NCI-H510A treated with DMSO at 0.1 percent for 48 hours (cell line): ENCODE measurements at places on chromosomes 1 and 21.
A peak's percentile ranks its signal among the peaks of the same experiment; 100 is the strongest.

DNA sequence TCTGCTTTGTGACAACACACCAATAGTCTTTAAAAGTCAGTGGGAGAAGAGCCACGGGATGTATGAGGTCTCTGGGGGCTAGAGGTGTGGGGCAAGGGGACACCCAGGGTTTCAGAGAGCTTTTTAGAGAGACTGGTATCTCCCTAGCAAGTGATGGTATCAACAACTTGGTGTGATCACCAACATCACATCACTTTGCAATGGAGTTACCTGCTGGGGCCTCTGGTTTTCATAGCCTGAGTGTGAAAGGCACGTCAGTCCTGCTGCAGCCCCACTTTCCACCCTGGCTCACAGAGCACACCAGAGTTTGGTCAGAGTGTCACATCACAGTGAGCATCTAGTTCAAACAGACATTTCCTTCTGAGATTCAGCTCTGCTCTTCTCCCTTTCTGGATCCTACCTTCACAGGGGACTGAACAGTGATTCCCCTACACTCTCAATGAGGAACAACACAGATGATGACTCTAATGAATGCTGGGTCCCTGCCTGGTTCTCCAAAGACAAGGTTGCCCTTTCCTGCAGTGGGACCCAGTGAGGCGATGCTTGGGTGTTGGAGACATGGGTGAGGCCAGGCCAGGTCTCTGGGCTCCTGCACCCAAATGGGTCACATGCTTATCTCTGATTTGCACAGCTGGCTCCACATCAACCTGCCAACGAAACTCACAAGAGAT is 2.0 kb upstream of the MAN1C1 start:
- no peak for DNase-seq

DNA sequence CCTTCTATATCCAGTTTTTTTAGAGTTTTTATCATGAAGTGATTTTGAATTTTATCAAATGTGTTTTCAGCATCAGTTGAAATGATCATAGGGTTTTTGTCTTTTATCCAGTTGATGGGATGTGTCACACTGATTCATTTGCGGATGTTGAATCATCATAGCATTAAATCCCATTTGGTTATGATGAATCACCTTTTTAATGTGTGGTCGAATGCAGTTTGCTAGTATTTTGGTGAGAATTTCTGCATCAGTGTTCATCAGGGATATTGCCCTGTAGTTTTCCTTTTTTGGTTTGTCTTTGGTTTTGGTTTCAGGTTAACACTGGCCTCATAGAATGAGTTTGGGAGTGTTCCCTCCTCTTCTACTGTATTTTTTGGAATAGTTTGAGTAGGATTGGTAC is 80.3 kb downstream of the DIRAS3 start:
- no peak for DNase-seq

- no peak for DNase-seq
Observed at GRCh38 chr1:223525957-223526356, 132.7 kb downstream of the CCDC185 start.

DNA sequence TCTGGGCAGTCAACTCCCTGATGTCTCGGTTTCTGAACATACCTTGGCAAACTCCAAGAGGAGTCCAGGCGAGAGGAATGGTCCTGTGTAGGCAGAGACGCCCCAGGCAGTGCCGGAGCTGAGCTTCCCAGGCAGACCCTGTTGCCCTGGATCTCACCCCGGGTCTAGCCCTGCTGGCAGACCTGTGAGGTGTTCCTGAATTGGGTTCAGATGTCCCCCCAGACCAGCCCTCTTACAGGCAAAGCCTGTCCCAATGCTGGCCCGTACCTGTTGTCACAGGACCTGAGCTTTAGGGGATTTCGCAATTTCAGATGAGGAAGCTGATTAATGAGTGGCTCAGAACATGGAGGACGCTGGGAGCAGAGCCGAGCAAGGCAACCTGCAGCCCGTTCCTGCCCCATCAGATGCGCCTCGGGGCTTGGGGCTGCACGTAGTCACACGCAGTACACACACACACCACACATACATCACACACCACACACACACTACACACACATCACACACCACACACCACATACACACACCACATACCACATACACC is 38.5 kb upstream of the PDE9A start:
- no peak for DNase-seq

- no peak for DNase-seq
Observed at GRCh38 chr1:206979379-206980043, 9.3 kb upstream of the FCAMR start.

- DNase-seq, result no peak
Observed at GRCh38 chr1:32741059-32741412, 38.5 kb upstream of the SYNC start.

DNA sequence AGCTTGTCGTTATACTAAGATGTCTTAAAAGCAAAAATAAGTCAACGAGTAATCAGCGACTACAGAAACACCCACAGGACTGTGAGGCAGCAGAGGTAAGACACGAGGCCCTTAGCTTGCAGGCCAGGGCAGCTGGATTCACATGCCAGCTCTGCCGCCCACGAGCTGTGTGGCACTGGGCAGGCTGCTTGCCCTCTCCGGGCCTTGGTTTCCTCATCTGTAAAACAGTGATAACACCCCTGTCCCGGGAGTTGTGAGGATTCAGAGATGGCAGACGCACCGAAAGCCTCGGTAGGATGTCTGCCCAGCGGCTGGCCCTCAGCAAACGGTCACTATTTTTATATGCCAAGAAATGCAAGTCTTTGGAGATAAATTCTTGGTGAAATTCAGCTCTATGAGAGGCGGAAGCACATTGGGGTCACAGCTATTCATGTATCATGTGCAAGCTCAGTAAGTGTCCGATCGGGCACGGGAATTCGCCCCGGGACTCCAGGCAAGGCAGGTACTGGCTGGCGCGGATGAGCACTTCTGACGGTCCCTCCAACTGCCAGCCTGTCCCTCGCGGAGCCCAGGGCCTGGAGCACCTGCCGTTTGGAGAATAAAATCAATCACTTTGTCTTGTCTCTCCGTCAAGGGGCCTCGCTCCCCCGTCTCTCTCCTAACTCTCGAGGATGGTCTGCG is 1.1 kb downstream of the C2CD2 start:
- peak; percentile 25 for DNase-seq

DNA sequence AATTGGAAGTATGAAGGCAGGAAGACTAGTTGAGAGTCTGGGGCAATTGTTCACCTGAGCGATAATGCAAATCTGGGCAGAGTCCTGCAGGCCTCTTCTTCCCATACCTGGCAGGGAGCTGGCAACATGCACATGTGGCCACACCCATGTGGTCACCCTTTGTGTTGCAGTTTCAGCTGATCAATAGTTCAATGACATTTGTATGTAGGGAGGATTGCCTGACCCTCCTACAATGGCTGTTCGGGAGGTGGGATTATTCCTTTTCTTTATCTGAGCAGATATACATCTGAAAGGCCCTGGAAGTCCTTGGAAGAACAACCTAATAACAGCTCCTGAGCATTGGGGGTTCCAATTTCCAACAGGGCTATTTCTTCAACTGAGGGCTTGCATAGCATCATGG is 15.2 kb upstream of the TRIM45 start:
- no peak for DNase-seq

DNA sequence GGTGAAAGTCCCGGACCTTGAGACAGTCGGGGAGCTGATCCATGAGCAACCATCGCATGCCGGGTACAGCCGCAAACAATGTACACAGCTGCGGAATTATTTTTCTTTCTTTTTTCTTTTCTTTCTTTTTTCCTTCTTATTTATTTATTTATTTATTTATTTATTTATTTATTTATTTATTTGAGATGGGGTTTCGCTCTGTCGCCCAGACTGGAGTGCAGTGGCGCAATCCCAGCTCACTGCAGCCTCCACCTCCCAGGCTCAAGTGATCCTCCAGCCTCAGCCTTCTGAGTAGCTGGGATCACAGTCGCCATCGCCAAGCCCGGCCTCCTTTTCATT is 2.6 kb upstream of the PERM1 start:
- no peak for DNase-seq

- DNase-seq, result peak; percentile 90
Observed at GRCh38 chr1:169427081-169427641, at the start of gene CCDC181. Gene CCDC181 (minus strand): TSS chr1:169427474. CDS start chr1:169424927, 2,547 bp downstream.

- no peak for DNase-seq
Observed at GRCh38 chr1:210235363-210236053, 2.9 kb downstream of the SERTAD4 start.

GRCh38 chr1:52825868-52826267 is 16.7 kb upstream of the ZYG11A start:
- DNase-seq, result peak; percentile 20

- DNase-seq, result no peak
Observed at GRCh38 chr1:38076038-38076437, 29.4 kb upstream of the POU3F1 start.

GRCh38 chr21:42733037-42733627 is 79.7 kb downstream of the PDE9A start:
- DNase-seq, result no peak

DNA sequence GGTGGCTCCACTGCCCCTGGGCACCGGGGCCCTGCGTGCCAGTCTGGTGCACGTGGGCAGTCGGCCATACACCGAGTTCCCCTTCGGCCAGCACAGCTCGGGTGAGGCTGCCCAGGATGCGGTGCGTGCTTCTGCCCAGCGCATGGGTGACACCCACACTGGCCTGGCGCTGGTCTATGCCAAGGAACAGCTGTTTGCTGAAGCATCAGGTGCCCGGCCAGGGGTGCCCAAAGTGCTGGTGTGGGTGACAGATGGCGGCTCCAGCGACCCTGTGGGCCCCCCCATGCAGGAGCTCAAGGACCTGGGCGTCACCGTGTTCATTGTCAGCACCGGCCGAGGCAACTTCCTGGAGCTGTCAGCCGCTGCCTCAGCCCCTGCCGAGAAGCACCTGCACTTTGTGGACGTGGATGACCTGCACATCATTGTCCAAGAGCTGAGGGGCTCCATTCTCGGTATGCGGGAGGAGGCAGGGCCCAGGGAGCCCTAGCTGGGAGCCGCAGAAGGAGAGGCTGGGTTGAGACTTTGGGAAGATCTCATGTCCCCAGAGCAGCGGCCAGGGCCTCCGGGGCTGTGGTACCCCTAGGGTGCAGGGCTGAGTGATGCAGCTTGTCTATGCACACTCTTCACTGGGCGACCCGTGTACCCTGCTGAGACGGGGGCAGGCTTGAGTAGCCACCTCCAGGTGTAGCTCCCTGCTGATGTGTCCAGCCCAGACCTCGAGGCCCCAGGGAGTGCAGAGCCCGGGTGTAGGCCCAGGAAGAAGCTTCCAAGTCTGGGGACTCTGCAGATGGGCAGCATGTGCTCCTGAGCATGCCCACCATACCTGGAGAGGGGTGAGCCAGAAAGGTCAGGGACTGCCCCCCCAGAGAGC is 1.8 kb downstream of the VWA1 start:
- no peak for DNase-seq

DNA sequence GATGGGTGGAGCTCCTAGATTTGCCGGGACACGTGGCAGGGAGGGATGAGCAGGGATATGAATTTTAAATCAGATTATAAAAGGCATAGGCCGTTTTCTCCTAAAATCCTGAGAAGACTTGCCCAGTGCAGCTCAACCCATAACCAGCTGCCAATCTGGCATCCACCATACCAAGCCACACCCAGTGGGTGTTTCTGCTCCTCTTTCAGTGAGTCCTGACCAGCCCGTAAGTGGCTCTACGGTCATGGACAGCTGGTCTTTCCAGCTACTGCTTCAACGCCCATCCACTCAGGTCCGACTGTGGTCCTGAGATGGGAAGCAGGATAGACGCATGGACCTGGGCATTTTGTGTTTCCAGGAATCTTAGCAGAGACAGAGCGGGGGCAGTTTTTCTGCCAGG is 107.2 kb downstream of the LAMC2 start:
- no peak for DNase-seq

GRCh38 chr1:209444961-209445360 is 138.6 kb upstream of the CAMK1G start:
- DNase-seq, result no peak

DNA sequence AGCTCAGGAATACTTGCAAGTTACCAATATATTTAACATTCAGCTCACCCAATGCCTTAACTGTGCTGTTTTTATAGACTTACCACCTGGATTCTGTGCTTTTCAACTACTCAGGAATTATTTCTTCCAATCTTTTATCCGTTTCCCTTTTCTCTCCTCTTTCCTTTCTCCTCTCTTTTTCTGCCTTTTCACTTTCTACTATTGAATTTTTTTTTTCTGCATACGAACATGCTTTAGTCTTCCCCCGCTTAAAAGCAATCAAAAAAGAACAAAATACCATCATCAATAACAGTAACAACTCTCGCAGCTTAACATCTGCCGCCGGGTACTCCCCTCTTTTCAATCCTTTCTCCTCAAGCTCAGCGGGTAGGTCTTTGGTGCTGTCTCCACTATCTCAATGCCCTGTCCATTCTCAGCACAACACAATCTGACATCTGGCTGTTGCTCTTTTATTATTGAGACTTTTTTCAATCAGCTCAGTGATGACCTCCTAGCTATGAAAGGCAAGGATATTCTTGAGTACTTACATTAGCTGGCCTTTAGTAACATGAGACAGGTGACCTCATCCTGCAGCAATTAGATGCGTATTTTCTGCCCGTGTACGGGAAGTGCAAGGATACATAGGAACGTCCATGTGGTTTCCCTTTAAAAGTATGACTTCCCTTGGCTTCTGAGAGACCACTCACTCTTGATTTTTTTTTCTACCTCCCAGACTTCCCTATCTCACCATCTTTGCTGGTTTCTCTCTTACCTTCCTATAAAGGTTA is 40.2 kb upstream of the SIPA1L2 start:
- DNase-seq, result peak; percentile 87

GRCh38 chr1:53481456-53481855 is 22.3 kb downstream of the DMRTB1 start:
- no peak for DNase-seq

DNA sequence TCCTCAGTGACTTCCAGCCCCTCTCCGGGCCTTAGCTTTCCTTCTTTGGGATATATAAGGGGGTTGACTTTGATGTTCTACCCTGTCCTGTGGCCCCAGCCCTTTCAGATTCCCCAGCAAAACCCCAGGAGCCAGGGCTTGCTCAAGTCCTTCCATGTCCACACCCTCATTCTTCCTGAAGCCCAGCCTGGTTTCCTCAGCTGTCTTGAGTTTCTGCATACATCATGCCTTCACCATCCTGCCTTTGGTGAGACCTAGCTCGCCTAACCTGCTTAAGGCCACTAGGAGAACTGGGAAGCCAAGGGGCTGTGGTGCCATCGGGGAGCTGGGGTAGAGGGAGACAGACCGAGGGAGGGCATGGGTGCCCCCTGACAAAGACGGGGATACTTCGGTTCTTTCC is 17.2 kb upstream of the PEF1 start:
- no peak for DNase-seq

DNA sequence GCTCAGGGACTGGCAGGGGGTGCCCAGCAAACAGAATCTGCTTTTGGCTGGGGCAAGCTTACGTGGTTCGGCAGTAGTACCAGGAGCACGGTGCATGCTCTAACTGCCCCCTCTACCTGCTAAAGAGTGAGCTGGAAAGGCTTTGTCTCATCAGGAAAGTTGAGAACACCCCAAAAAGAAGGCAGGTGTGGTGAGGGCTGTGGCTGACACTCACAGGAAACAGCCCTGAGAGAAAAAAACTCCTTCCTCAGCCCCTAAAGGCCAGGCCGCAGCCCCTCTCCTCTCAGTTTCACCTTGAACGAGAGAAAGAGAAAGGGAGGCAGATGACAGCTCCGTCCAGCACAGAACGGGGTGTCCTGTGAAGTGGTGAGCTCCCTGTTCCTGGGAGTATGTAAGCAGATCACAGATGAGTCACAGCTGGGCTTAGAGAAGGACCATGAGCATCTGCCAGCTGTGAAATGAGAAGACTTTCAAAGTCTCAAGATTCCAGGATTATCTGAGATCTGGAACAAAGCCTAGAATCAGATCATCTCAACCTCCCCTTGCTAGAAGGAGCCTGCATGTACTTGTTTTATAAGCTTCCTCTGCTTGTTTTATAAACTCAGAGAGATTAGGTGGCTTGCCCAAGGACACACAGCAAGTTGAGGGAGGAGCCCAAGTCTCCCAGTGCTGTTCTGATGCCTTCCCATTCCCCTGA is 13.4 kb downstream of the LAPTM5 start:
- DNase-seq, result no peak
